ENCODE measurements at places on chromosomes 13 and 19.
A peak's percentile ranks its signal among the peaks of the same experiment; 100 is the strongest.

DNA sequence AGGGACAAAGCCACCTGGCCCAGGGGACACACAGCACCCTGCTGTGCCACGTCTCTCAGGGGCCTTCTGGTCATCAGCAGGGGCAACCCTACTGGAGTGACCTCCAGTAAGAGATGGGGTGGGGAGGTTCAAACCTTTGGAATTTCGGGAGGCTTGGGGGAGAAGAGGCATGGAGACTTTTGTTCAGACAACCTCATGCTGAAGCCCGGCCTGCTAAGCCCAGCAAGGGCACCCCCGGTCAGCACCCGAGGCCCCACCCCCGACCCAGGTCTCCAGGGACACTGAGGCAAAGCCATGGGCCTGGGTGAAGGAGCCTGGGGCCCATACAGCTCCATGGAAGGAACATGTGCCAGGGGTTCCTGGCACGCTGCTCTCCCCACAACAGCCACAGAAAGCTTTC lies 23.3 kb downstream of the ZNF787 start:
- no peak for DNase-seq

DNA sequence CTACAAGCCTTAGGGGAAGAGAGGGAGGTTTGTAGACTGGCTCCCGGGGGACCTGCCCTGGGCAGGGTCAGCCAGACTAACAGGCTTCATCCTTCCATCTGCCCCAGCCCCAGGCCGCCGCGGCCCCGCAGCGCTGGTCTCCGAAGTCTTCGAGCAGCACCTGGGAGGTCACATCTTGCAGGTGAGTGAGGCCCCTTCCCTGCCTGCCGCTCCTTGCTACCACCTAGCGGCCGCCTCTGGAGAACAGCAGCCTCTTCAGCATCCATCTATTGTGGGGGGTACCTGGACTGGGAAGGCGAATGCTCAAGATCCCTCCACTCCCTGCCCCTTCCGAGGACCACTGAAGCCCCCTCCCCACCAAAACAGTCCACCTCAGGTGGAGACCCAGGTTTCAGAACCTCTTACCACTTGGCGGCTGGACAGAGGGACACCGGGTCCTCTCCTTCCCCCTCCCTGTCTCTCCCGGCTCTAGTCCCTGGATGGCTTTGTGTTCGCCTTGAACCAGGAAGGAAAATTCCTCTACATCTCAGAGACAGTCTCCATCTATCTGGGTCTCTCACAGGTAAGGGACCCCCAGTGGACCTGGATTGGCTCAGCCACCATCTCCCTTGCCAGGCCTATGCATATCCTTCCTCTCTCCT lies 12.7 kb downstream of the NPAS1 start:
- DNase-seq, result peak; percentile 68

- DNase-seq, result no peak
Observed at GRCh38 chr19:2561221-2561620, 85.3 kb downstream of the GADD45B start.

DNA sequence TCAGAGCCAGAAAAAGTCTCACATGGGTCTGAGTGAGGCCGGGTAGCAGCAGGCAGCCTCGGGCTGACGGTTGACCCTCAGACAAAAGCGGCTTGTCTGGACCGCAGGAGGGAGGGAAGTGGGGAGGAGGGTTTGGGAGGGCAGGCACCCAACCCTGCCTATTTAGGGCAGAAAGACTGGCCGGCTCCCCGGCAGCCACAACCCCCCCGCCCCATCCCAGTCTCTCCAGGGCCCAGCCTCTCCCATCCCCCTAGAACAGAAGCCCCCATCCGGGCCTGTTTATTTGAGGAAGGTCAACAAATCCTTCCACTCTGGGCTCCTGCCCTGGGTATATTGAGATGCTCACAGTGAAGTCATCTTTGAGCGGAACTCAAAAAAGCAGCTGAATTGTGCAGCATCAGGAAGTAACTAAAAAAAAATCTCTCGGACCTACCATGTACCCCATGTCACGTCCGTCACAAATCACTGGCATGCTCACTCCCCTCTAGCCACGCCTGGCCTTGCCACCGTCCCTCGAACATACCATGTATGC lies 6.3 kb downstream of the DACT3 start:
- DNase-seq, result no peak

DNA sequence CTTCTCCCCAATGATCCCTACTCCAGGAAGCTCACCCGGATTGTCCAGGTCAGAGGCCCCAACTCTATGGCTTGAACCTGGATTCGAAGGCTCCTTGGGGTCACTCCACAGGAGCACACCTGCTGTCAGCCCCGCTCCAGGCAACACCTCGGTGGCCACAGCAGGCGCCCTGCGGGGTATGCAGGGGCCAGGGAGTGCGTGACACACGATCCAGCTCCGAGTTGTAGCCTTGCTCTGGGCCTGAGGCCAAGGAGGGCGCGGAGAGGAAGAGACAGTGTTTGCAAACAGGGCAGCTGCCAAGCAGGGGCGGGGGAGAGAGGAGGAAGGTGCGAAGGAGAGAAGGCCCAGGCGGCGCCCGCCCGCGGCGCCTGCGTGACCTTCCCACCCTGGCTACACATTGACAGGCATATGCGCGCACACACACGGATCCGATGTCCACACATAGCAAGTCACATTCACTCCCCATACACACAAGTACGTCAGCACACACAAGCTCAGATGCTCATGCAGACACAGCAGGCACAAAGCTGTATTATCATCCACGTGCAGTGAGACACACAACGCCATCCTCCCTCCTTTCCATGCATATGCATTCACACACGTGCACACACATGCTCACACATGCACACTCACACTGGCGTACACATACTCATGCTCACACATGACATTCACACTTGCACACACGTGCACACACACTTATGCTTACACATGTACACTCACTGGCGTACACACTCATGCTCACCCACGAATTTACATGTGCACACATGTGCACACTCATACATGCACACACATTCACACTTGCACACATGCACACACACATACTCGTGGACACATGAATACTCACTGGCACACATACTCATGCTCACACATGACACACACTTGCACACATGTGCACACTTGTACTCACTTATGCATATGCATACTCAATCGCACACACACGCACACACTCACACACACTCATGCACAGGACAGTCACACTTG lies 10.4 kb downstream of the SBK2 start:
- no peak for DNase-seq

- no peak for DNase-seq
Observed at GRCh38 chr13:43664700-43665191, 122.0 kb downstream of the ENOX1 start.

GRCh38 chr19:38869160-38869835 lies 8.8 kb downstream of the RINL start:
- DNase-seq, result no peak

DNA sequence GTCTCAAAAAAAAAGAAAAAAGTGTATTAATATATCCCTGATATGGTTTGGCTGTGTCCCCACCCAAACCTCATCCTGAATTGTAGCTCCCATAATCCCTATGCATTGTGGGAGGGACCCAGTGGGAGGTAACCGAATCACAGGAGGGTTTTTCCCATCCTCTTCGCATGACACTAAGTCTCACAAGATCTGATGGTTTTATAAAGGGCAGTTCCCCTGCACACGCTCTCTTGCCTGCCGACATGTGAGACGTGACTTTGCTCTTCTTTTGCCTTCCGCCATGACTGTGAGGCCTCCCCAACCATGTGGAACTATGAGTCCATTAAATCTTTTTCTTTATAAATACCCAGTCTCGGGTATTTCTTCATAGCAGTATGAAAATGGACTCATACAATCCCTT lies 17.7 kb downstream of the STK24 start:
- no peak for DNase-seq

DNA sequence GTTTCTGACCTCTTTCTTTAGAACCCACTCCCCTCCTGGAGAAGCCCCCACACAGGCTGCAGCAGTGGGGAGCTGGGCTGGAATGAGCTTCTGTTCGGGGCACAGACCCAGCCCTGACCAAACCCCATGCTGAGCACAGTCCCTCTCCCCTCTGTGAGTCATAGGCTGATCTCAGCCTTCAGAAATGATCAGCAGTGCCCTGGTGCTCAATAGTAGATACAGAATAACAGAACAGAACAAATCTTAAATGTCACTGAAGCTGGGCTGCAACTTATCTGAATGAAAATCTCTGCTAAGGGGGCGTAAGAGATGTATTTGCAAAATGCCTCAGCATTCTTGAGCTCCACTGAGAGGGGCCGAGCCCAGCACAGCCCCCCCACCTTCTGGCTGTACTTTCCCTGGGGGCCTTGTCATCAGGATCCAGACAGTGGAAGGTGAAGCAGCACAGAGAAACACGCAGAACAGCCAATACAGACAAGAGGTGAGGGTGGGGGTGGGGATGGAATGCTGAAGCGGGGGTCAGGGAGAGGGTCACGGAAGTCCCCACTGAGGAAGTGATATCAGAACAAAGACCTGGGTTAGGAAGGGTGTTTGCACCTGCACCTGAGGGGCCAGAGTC lies 9.9 kb downstream of the ZNF665 start:
- no peak for DNase-seq

DNA sequence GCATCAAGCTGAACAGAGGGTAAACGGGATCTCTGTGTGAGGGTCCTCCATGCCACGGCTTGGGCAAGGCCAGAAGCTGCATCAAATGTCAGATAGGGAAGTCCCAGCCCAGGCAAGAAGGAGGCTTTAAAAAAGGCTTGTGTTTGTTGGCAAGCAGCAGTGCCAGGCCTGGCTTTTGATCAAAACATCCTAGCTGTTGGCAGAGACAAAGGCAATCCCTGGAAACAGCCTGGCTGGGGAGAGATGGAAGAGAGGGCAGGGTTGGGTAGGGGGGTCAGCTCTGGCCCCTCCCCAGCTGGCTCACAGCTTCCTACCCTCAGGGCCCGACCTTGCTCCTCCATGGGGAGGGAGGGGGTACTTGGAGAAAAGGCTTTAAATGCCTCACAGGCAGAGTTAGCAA lies 61.8 kb upstream of the KCTD15 start:
- DNase-seq, result no peak

- no peak for DNase-seq
Observed at GRCh38 chr13:45194081-45194939, 6.5 kb downstream of the KCTD4 start.

DNA sequence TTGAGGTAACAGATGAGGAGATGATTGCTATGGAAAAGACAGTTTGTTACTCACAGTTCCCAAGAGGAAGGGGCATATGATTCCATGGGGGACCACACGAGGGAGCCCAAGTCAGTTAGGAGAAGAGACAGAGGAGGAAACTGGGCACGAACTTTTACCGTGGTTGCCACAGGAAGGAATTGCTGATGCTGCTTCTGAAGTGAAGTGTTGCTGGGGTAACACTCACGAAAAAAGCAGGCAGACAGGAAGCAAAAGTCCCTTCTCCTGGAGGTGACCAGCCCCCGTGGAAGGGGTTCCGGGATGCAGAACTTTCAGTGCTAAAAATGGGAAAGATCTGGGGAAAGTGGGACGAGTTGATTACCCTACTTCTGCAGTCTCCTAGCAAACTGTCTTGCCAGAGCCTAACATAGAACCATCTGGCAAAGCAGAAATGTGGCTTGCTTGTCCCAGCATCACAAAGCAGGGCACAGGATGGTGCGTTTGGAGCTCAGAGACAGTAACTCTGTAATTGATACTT lies 35.4 kb upstream of the MAP3K10 start:
- DNase-seq, result no peak

GRCh38 chr19:46946611-46947238 lies 72.9 kb upstream of the NPAS1 start:
- DNase-seq, result no peak

DNA sequence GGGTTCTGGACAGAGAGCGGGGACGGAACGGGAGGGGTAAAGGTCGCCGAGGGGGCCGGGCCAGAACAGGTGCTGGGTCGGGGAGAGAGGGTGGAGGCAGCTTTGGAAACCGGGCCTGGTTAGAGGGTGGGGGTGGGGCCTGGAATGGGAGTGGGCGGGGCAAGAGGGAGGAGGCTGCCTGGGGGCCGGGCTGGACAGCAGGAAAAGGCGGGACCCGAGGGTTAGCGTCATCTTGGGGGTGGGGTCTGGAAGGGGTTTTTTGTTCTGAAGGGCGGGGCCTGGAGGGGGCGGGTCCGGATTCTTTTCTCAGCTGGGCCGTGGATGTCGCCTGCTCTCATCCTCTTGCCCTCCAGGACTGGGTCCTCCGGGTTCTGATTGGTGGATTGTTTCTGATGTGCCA lies 4.3 kb upstream of the ZNF813 start:
- no peak for DNase-seq

DNA sequence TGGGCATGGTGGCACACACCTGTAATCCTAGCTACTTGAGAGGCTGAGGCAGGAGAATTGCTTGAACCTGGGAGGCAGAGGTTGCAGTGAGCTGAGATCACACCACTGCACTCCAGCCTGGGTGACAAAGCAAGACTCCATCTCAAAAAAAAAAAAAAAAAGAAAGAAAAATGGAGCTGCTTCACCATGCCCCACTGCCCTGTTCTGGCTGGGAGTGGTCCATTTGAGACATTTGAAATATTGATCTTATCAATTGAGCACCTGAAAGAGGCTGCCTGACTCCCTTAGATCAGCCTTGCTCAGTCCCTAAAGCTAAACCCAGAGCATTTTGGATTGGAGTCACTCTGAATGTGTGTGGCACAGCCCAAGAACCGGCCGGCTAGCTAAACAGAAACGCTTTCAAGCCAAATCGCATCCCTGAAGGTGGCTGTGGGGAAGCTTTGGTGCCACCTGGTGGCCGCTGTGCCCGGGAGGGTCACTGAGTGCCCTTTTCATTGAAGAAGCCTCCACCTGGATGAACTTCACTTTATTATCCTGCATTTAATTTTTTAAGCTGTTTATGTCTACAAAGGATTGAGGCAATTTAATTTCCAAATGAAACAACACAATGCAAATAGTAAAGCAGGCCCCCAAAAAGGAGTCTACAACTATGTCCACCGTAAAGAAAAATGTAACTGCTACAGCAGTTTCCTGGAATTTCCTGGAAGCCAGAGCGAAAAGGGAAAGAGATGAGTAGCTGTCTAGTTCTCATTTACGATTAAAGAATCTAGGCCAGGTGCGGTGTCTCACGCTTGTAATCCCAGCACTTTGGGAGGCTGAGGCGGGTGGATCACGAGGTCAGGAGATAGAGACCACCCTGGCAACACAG lies 53.1 kb upstream of the SERPINE3 start:
- peak; percentile 77 for DNase-seq

GRCh38 chr13:49319551-49319950 lies 71.8 kb downstream of the CDADC1 start:
- no peak for DNase-seq
